Osteocyte (in vitro differentiated cells): ENCODE measurements at places on chromosomes 3 and 15. TPM values are rescaled to one million over a fixed set of nuclear protein-coding genes. Genes with fewer than 3 reads are reported as not detected.

The KATNBL1 gene
- 39.1 and 42.7 TPM in 2 replicates for total RNA-seq

The AGBL1 gene
- total RNA-seq: not detected in 2 replicates

The SOX14 gene
- not detected in 2 replicates for total RNA-seq

The HYAL2 gene
- total RNA-seq: 34.1 and 37.0 TPM in 2 replicates

- H3K27me3 ChIP-seq: no peaks in the 10 kb centered on the region
- no peaks in the 10 kb centered on the region for H3K36me3 ChIP-seq
- no peak for DNase-seq
- peaks cover 10% of the 10 kb centered on the region for H3K4me1 ChIP-seq
Measured at GRCh38 chr3:46710229-46710628, 7.4 kb downstream of the PRSS50 start.

DNA sequence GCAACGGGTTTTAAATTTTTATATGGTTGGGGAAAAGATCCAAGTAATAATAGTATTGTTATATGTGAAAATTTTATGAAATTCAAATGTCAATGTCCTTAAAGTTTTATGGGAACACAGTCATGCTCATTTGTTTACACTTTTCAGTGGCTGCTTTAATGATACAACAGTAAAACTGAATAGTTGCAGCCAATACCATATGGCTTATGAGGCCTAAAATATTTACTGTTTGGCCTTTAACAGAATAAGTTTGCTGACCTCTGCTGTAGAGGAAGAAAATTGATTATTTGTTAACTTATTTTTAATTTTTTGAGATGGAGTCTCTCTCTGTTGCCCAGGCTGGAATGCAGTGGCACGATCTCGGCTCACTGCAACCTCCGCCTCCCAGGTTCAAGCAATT is 44.7 kb downstream of the USP50 start:
- H3K36me3 ChIP-seq: peaks cover 41% of the 10 kb centered on the region
- no peak for DNase-seq
- no peak overlapping the region for H3K27ac ChIP-seq
- no peak overlapping the region for H3K4me3 ChIP-seq

DNA sequence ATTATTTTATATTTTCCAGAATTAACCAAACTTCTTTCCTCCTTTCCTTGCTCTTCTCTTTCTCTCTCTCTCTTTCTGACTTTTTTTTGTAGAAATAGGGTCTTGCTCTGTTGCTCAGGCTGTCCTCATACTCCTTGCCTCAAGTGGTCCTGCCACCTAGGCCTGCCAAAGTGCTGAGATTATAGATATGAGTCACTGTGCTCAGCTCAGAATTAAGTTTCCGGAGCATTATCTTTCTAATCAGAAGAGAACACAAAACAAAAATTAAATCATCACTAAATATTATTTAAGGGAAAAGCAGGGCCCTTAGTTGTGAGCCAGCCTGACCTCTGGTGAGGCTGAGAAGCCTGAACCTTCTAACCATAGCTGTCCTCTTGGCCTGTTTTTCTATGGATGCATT is 168.2 kb downstream of the SOX2 start:
- no peak overlapping the region for H3K4me3 ChIP-seq
- H3K4me1 ChIP-seq: no peaks in the 10 kb centered on the region
- no peaks in the 10 kb centered on the region for H3K27me3 ChIP-seq
- no peak overlapping the region for H3K27ac ChIP-seq

GRCh38 chr3:9422712-9423424 is 25.5 kb downstream of the SETD5 start:
- H3K4me1 ChIP-seq: peaks cover 57% of the 10 kb centered on the region
- peak; percentile 89 for DNase-seq
- H3K27me3 ChIP-seq: no peaks in the 10 kb centered on the region
- H3K4me3 ChIP-seq: peak overlapping the region; percentile 52
- peak overlapping the region; percentile 97 for H3K27ac ChIP-seq
- H3K36me3 ChIP-seq: peaks cover 18% of the 10 kb centered on the region

- no peaks in the 10 kb centered on the region for H3K36me3 ChIP-seq
- no peak for DNase-seq
- no peak overlapping the region for H3K27ac ChIP-seq
- peaks cover 42% of the 10 kb centered on the region for H3K27me3 ChIP-seq
Measured at GRCh38 chr3:117587416-117587815, 877.8 kb downstream of the TUSC7 start.

DNA sequence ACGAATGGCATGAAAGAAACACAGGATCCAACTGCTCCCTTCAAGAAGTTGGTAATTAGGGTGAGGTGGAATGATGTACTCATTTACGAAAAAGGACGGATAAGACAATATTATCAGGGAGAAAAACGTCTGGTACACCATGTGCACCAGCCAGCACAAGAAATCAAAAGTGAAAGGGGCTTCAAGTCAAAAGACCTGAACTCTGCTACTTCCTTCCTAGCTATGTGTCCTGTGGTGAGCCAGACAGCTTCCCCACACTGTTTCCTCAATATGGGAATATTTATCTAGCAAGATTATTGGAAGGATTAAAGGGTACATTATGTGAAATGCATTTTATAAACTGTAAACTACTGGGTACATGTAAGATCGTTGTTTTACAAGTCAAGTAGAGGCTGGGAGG is 33.9 kb downstream of the RAB27A start:
- no peaks in the 10 kb centered on the region for H3K27me3 ChIP-seq
- no peak overlapping the region for H3K27ac ChIP-seq
- H3K4me1 ChIP-seq: peaks cover 12% of the 10 kb centered on the region

DNA sequence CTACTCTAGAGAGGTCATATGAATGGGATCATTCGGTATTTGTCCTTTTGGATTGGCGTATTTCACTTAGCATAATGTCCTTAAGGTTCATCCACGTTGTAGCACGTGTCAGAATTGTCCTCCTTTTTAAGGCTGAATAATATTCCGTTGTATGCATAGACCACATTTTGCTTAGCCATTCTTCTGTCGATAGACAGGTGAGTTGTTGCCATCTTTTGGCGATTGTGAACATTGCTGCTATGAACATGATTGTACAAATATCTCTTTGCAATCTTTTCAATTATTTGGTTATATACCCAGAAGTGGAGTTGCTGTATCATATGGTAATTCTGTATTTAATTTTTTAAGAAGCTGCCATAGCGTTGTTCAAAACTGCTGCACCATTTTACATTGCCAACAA is 52.4 kb upstream of the GOLGA8J start:
- H3K4me1 ChIP-seq: peaks cover 9% of the 10 kb centered on the region
- H3K27ac ChIP-seq: no peak overlapping the region
- peaks cover 10% of the 10 kb centered on the region for H3K27me3 ChIP-seq
- no peak overlapping the region for H3K4me3 ChIP-seq

DNA sequence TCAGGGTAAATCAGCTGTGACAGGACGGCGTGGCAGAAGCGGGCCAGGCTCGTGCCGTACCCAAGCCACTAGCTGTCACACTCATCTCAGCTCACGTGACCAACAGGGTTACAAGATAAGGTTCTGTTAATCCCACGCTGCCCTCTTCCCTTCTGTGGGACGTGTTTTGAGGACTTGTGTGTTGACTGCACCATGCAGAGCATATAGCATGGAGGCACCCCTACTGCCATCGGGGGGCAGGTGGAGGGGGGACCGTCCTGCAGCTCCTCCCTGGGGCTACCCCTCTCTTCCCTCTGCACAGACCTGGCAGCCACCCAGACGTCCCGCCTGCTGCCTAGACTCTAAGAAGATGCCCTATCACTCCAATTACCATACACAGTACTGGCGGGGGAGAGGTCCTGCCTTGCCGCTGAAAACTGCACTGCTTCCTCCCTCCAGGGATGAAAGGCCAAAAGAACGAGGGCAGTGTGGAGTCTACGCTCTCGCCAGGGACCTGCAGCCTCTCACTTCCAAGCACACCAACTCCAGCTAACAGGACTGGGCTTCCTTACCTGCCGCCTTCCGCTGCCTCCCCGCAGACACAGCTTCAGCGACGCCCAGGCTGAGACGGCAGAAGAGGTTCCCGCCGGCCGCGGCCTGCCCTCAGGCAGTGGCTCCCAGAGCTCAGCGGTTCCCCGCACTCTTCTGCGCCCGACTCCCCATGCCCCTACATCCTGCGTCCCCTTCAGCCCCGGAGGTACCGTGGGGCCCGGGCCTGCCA is at the start of gene TNK2:
Gene TNK2, minus strand, starts transcription at position 618 of the 760 bp plus-strand sequence. CDS start 19,963 bp downstream, outside the sequence.
- H3K27ac ChIP-seq: peak within 1 kb of the TSS; percentile 47
- H3K4me1 ChIP-seq: peaks cover 40% of the 10 kb centered on the region
- no peaks in the 10 kb centered on the region for H3K27me3 ChIP-seq
- DNase-seq: no peak
- no peaks in the 10 kb centered on the region for H3K36me3 ChIP-seq
